ENCODE measurements at places on chromosomes 13 and 19.

- DNase-seq = no peak
These were observed 2791.0 kb upstream of the PCDH20 start for GRCh38 chr13:64206430-64207225.

- no peak for DNase-seq
These were observed 327 bp downstream of the PTGER1 start for GRCh38 chr19:14474827-14475226.

- no peak for DNase-seq
These were observed 46.2 kb downstream of the ING1 start for GRCh38 chr13:110759710-110760109.

DNA sequence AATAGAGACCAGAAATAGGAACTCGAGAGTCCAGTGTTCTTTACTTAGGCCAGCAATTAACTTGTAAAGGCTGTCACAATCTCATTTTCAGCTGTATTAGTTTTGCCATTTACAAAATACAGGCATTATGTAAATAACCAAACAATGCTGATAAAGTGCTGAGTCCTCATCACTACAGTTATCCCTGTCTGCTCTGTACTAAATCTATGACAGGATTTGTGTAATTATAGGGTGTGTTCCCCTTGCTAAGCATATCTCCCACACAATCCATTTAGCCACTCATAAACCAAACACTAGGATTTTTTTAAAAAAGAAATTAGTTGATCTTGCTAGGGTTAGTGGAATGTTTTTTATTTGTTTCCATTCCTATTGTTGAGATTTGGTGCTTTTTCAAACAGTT lies 23.2 kb downstream of the PDX1 start:
- DNase-seq = no peak

GRCh38 chr13:61417086-61417570 lies 1.5 kb upstream of the PCDH20 start:
- DNase-seq = no peak

- DNase-seq = no peak
These were observed 372.0 kb downstream of the EFNB2 start for GRCh38 chr13:106163426-106163825.

GRCh38 chr19:48913114-48913889 lies 13.2 kb downstream of the NUCB1 start:
- DNase-seq = no peak

DNA sequence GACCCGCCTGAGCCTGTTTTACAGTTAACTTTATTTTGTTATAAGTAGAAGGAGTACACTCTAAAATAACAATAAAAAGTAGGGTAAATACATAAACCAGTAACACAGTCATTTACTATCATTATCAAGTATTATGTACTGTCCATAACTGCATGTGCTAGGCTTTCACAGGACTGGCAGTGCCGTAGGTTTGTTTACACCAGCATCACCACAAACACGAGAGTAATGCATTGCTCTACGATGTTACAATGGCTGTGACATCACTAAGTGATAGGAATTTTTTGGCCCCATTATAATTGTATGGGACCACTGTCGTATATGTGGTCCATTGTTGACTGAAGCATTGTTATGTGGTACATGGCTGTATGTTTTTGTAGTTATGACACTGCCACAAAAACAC lies 41.3 kb upstream of the SLC7A9 start:
- DNase-seq = no peak

GRCh38 chr13:63492604-63493003 lies 2077.0 kb upstream of the PCDH20 start:
- no peak for DNase-seq

DNA sequence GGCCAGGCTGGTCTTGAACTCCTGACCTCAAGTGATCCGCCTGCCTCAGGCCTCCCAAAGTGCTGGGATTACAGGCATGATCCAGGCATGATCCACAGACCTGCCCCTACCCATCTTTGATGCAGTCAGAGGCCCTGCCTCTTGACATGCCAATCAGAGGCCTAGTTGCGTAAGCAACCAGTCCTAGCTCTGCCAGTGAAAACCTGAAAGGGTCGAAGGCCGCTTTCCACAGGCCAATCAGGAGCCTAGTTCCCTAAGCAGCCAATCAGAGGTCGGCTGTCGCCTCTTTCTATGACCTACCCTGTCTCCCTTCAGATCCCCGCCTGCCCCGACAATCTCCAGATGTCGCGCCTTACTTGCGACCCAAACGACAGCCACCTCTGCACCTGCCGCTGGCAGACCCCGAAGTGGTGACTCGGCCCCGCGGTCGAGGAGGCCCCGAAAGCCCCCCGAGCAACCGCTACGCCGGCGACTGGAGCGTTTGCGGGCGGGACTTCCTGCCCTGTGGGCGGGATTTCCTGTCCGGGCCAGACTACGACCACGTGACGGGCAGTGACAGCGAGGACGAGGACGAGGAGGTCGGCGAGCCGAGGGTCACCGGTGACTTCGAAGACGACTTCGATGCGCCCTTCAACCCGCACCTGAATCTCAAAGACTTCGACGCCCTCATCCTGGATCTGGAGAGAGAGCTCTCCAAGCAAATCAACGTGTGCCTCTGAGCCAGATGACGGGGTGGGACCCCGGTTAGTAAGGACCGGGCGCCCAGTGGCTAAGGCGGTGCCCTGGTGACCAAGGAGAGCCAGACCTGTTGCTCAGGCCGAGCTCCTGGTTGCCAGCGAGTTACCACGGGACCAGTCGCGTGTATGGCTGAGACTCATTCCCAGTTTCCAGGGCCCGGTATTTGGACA lies 6.3 kb downstream of the SYDE1 start:
- DNase-seq = no peak

DNA sequence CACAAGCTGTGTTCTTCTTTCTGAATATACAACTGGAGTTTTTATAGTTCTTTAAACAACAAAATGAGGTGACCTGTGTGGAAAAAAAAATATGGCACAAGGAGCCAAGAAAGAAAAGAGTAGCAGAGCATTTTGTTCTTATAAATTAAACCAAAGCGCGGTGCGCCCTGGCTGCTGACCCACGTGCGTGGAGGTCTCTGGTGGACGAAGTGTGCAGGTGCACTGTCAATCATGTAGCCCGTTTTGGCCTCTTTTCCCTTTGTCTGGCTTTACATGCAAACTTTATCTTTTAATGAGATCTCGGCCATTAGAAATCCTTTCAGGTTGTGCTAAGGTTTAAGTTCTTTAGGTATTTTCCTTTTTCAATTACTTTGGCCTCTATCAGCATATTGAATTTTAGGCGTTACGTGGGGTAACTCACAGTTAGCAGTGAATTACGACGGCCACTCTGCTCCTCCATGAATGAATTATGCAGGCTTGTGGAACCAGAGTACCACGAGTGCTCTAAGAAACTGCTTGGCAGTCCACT lies 443.9 kb upstream of the SLC10A2 start:
- DNase-seq = no peak

DNA sequence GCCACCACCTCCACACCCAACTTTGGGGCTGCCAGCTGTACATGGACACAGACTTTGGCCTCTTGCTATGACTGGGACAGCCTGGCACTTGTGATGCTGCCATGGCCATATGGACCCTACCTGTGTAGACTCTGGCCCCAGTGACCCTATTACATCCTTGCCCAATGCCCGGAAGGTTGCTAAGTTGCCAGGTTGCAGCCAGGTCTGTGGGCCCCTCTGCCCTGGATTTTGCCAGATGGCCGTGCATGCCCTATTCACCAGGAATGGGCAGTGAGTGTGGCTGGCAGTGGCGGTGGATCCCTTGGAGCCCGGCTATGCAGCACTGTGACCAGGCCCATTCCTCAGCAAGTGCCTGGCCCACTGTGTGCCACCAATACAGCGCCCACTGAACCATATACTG lies 8.9 kb upstream of the SDHAF1 start:
- DNase-seq = no peak

GRCh38 chr19:44905437-44906160 lies at the start of gene APOE:
TSS of gene APOE (plus strand) at chr19:44905796. CDS start at chr19:44906625, 829 bp downstream.
- no peak for DNase-seq

- no peak for DNase-seq
These were observed 17.3 kb upstream of the FCGBP start for GRCh38 chr19:39951686-39952085.

- no peak for DNase-seq
These were observed 49.9 kb downstream of the ZNF787 start for GRCh38 chr19:56071151-56071550.

GRCh38 chr13:109516186-109516585 lies 270.2 kb downstream of the IRS2 start:
- no peak for DNase-seq

DNA sequence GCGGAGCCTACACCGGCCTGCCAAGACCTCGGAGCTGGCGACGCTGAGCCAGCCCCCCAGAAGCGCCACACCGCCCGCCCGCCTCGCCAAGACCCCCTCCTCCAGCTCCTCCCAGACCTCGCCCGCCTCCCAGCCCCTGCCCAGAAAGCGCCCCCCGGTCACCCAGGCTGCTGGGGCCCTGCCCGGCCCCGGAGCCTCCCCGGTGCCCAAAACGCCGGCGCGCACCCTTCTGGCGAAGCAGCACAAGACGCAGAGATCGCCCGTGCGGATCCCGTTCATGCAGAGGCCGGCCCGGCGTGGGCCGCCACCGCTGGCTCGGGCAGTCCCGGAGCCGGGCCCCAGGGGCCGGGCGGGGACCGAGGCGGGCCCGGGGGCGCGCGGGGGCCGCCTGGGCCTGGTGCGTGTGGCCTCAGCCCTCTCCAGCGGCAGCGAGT lies 10.2 kb downstream of the C19orf25 start:
- no peak for DNase-seq

DNA sequence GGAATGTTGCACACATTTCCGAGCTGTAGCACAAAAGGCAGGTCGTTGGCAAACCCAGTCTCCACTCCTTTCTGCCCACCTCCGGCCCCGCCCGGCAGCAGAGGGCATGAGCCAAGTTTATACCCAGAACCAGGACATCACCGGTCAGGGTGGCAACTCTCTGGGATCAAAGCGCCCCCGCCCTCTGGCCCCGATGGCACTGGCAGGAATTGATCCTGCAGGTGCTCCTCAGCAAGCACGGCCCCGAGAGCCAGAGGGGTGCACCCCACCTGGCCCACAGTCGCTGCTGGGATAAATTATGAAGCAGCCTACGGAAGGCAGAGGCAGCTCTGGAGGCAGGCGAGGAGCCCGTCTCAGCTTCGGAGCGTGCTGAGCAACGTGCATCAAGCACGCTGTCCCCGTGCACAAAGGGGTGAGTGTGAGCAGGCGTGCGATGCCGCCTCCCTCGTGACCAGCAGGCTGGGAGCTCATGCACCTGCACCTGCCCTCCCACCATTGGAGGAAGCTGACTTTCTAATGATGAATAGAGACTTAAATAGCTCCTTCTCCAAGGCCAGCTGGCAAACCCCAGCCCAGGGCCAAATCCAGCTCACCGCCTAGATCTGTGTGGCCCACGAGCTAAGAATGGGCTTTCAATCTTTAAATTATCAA lies 25.7 kb downstream of the SHC2 start:
- no peak for DNase-seq

DNA sequence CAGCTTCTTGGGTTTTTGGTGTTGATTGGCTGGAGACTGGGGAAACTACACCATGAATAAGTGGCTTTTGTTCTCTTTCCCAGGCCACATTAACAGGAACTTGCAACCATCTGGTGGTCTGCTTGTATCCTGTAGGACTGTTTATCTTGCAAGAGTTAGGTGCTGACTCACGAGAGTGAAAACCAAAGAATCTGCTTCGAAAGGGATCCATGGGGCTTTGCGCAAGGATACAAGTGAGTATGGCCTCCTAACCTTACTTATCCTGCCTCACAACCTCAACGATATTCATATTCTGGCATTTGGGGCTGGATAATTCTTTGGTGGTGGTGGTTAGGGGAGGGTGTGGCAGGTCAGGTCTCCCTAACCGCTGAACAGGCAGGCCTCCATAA lies 4.7 kb upstream of the SIGLECL1 start:
- peak; percentile 12 for DNase-seq

- DNase-seq = no peak
These were observed 48.6 kb upstream of the PCDH8 start for GRCh38 chr13:52896827-52897659.

- no peak for DNase-seq
These were observed 23.6 kb upstream of the PHF11 start for GRCh38 chr13:49472186-49472585.

DNA sequence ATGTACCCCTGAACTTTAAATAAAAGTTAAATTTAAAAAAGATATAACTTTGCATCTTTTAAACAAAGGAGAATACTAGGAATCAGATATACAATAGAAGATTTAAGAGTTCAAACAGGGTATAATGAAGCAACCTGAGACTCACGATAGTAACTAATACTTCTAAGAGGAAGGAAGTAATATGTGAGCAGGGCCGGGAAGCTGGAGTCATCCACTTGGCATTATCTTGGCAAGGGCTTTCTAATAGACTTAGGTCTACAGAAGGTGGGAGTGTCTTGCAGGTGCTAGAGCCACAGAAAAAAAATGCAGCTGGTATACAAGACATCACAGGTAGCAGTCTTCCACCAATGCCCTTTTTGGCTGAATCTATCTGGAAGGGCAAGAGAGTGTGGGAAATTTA lies 231.9 kb downstream of the KCTD12 start:
- DNase-seq = no peak

GRCh38 chr19:35811317-35812219 lies 1.1 kb downstream of the PRODH2 start:
- DNase-seq = no peak

DNA sequence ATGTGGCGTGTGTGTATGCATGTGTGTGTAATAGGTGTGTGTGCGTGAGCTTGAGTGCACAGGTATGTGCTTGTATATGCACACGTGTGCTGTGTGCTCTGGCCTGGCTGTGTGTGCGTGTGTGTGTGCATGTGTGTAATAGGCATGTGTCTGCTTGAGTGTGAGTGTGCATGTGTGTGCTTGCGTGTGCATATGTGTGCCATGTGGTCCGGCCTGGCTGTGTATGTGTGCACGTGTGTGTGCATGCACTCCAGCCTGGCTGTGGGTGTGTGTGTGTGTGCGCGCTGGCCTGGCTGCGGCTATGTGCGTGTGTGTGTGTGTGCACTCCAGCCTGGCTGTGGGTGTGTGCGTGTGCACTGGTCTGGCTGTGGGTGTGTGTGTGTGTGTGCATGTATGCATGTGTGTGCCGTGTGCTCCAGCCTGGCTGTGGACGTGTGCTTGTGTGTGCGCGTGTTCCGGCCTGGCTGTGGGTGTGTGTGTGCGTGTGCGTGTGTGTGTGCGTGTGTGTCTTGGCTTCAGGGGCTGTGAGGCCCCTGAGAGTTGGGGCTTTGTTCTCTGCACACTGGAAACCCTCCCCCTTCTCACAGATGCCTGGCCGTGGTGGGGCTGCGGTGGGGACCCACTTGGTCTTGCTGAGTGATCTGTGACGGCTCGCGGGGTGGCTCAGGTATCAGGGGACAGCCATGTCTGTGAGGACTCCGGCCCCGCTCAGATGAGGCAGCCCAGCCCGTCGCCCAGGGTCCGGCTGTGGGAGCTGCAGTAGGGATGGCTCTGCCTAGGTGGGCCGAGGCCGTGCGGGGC lies 8.2 kb downstream of the SPPL2B start:
- DNase-seq = no peak

DNA sequence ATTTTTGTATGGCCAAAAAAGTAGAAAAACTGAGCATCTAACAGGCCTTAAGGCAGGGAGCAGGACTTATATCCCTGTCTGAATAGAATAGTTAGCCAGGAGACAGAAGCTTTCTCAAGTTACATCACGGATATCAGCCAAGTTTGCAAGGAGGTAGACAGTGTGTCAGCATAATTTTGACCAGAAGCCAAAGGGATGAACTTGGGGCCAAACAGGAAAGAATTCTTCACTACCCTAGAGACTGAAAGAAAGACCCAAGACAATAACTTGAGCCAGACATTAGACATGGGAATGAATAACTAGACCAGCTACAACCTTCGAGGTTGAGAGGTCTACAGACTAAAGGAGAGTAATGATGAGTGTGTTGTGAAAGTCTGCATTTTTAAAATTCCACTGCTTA lies 48.1 kb upstream of the PCDH9 start:
- no peak for DNase-seq
